ENCODE measurements at places on chromosomes 12 and 14.

- no peak for DNase-seq
Observed at GRCh38 chr14:35385042-35385839, 19.3 kb downstream of the NFKBIA start.

- DNase-seq = peak; percentile 82
Observed at GRCh38 chr12:4562034-4562657, at the start of gene DYRK4. Gene DYRK4 (plus strand): TSS chr12:4562208. CDS start chr12:4562246, 38 bp downstream.

- DNase-seq = no peak
Observed at GRCh38 chr14:24876996-24877395, 173.0 kb downstream of the STXBP6 start.

DNA sequence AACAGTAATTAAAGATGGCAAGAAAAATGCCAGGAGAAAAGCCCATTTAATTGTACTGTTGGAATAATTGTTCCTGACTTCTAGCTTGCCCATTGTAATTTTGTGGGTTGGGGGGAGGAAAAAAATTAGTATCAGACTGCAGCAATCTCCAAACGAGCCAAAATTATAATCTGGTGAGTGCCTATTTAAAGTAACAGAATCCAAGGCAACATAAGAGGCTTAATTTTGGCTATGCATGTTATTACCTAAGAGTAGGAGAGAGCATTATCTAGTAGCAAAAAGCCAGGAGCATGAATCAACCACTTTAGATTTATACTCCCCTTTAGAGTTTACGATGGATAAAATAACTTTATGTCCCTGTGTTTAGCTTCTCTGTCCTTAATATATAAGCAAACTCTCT, 14.6 kb upstream of the DENND5B start:
- DNase-seq = no peak

DNA sequence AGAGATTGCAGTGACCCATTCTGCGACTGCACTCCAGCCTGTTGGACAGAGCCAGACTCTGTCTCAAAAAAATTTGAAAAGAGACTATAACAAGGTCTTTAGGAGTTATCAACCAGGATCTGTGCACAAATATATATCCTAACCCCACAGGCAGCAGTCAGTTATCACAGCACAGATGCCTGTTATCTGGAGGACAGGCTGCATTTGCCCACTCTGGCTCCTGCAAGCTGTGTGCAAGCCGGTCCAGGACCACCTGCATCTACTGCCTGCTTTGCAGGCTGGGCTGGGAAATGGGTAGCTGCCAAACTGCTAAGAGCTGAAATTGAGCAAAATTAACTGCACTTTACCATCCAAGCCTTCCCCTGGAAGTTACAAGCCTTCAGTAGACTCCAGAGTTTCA, 21.4 kb upstream of the RCOR1 start:
- DNase-seq = no peak

- no peak for DNase-seq
Observed at GRCh38 chr12:6962285-6963015, 8.0 kb downstream of the PHB2 start.

All from suppressor macrophage treated with lipopolysaccharide for 4 hours (primary cell).